Stimulated activated CD4-positive, alpha-beta T cell treated with anti-CD3 and anti-CD28 coated beads, Interleukin-4, amount 100 ng/mL, for 48 hours (primary cell): ENCODE measurements at places on chromosomes 6 and 20.
A peak's percentile ranks its signal among the peaks of the same experiment; 100 is the strongest.

DNA sequence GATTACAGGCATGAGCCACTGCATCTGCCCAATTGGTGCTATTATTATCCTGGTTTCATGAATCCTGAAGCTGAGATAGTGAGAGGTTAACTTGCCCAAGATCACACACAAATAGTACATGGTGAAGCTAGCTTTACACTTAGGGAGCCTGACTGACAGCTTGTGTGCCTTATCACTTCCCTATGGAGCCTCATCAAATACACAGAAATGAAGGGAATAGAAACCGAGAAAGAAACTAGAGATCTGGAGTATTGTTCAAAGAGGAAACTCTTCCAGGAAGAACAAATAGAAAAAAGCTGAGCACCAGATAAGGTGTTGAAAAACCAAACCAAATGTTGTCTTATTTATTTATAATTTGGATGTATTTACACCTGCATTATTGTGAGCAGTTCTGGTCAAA, 155.0 kb upstream of the CITED2 start:
- no peak for DNase-seq

- DNase-seq: no peak
Observed at GRCh38 chr6:68640491-68640835, 5.4 kb downstream of the ADGRB3 start.

DNA sequence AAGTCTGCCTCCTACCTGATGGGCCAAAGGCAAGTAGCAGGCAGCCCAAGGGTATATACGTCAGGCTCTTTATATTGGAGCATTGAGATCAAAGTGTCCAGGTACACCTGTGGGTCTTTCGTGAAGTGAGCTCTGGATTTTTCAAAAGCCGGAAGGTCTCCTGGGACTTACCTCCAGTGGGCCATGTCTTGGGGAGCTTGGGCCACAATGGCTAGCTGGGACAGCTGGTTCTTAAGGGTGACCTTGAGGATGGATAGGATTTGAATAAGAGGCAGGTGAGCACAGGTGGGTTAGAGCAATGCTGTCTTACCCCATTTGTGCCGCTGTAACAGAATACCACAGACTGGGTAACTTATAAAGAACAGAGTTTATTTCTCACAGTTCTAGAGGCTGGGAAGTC, 153.4 kb downstream of the CDC5L start:
- no peak for DNase-seq

GRCh38 chr20:36656733-36657132, 10.7 kb upstream of the SLA2 start:
- DNase-seq: no peak

DNA sequence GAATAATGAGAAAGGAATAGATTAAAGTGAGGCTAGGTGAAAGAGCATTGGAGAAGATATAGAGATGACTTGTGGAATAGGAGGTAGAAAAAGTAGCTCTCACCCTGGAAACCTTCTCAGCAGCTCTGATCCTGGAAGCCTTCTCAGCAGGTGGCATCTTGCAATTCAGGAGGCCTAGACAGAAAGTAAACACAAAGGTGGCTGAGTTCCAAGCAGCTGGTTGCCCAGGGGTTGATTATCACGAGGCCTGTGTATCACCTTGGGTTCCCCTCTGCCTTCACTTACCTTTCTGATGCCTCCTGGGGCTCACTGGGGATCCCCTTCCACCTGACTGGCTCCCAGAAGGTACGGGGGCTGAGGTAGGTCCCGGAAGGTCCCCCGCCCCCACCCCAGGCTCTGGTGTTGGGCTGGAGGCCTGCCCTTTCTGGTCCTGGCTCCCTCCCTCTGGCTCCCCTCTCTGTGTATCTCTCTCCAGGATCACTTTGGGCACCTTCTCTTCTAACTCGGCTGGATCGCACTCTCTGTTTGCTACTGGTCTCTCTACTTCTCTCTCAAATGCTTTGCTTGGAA, 9.7 kb downstream of the MDC1 start:
- no peak for DNase-seq

DNA sequence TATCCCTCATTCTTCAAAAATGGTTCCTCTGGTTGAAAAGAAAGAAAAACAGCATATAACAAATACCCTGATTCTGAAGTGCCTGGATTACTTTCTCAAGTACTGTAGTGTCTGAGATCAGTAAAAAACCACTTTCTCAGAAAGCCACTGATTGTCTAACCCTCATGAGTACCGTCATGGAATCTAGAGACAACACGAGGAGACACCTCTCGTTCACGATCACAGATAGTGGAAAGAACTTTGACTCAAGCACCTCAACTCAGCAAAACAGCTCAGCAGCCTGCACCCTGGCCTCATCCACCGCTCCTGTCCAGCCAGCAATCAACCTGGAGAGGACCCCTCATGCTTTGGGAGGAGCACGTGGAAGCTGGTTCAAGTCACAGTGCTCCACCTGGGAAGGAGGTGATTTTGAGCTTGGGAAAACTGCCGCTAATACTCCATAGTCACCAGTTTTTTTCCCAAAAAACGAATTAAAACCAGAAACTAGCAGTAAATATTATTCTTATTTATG, 1.0 kb downstream of the SCML4 start:
- no peak for DNase-seq

DNA sequence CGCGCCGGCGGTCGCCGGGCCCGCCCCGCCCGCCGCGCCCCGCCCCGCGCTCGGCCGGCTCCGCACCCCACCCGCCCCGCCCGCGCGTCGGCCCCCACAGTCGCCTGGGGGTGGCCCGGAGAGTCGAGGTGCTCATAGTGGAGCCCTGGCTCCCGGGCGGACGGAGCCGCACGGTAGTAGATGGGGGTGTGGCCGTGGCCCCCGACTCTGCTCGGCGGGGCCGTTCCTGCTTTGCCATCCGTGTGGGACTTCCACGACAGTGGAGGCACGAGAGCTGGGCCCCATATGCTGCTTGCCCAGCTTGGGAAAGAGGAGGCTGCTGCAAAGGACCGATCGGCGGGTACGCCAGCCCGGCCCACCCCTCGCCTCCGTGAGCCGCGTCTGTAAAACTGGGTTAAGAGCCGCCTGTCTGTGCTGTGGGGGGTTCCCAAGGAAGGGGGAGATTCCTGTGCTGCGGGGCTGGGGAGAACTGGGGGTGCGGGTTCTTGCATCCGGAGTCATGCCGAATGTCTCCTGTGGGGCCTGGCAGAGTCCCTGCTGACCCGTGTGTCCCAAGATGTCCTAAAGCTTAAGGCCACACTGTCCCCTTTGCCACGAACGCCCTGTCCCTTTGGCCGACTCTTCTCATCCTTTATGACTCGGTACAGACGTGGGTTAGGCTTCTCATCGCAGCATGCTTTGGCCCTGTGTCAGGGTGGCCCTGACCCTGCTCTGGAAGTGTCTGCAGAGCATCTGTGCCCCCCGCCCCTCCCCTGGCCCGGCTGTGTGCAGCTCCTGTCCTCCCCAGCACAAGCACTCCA, at the start of gene OPRL1:
TSS of gene OPRL1 (plus strand) at position 70 of the 800 bp plus-strand sequence. CDS start 12,639 bp downstream, outside the sequence.
- no peak for DNase-seq

DNA sequence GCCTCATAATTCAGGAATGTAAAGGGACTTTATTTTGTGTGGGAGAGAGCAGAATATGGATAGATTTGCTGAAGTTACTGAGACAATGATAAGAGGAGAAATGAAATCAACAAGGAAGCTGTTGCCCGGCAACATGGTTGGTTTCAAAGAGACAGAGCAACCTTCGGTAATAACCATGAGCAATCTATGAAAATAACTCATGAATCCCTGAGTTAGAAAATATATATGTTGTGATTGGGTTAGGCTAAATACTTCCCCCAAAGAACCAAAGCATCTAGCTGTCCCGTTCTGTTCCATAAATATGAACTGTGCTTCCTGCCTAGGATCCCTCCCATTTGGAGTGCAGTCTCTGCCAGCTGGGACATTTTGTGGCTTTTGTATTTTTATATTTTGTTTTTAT, 23.1 kb downstream of the SERPINB1 start:
- DNase-seq: no peak

DNA sequence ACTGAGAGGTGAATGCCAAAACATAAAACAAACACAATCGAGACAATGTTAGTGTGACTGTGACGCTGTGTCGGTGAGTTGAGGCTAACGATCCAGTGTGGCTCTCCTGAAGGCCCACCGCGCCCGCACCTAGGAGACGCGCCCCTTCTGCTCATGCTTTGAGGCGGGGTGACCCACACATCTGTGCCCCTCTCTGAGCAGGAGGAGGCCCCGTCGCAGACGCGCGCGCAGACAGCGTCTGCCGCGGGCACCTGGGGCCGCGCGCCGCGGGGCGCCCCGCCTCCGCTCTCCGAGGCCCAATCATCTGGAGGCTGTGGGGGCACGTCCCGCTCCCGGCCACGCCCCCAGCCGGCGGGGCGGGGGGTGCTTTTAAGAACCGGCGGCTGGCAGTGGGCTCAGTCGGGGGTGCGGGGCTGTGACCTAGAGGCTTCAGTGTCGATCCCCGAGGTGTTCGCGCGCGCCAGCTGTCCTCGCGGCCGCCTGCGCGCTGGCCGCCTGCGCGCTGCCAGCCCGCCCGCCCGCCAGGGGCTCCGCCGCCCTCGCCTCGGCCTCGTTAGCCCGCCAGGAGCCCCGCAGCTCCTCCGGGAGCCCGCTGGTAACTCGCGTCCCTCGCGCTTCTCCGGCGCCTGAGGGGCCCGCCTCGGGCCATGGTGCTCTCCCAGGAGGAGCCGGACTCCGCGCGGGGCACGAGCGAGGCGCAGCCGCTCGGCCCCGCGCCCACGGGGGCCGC, at the start of gene SLC16A10:
TSS of gene SLC16A10 (plus strand) at position 398 of the 730 bp plus-strand sequence. CDS start at position 648, 250 bp downstream.
- peak; percentile 62 for DNase-seq
